ENCODE measurements at places on chromosomes 4 and X. TPM values are rescaled to one million over a fixed set of nuclear protein-coding genes. Genes with fewer than 3 reads are reported as not detected.

GRCh38 chr4:123536225-123536624, 139.6 kb downstream of the SPRY1 start:
- DNase-seq: no peak

GRCh38 chr4:82811838-82812341, 13.3 kb upstream of the SCD5 start:
- no peak for DNase-seq

DNA sequence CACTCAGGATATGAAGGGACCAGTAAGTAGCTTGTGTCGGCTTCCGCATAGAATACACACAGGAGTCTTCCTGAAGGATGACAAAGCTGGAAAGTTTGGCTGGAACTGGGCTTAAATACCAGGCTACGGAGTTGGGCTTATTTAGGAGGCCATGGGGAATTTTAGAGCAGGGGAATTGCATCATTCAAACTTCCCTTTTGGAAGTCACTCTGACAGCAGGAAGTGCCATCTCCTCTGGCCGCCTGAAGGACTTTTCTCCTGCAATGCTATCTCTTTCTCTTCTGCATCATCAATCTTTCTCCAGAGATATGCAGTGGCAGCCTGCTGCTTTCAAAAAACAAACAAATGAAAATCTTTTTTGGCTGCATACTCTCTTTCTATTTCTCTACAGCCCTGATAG, 48.4 kb upstream of the PAK3 start:
- DNase-seq: no peak

GRCh38 chrX:68252664-68253063, 180.6 kb downstream of the OPHN1 start:
- DNase-seq: no peak

- DNase-seq: no peak
Measured at GRCh38 chrX:790783-791360, 160.3 kb downstream of the SHOX start.

DNA sequence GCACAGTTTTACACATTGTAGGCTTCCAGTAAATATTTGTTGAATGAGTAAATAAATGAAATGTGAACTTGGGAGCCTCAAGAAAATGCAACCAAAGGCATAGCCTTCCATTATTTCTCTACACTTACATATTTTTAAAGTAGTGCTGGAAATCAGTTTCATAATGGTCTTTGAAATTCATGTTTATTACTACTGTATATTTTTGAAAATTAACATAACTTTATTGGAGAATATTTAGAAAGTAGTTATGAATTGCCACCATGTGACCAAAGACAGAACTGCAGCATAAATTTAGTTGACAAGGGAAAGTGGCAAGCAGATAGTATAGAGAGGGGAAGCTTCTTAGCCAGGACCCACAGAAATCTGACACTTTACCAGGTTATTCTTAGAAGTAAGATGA, 6.4 kb downstream of the TCEAL8 start:
- DNase-seq: no peak

- DNase-seq: no peak
Measured at GRCh38 chr4:53185869-53186585, 179.8 kb downstream of the SCFD2 start.

DNA sequence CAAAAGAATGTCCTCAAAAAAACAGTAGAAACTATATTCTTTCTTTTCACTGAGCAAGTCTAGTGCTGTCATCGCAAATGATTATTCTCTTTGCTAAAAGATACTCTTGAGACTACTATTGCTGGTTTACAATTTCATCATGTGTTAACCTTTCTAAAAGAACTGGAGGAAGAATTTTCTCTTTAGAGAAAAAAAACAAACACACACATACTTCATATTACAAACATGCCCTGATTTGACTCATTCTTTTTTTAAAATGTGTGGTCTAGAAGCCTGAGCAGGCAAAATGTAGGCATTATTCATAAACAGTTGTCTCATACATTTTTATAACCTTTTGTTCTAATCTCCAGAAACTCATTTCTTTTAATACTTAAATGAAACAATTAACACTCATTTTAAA, 60.6 kb upstream of the FAT4 start:
- DNase-seq: no peak

GRCh38 chr4:144969821-144970220, 128.2 kb downstream of the ANAPC10 start:
- no peak for DNase-seq

GRCh38 chr4:26223155-26223554, 97.7 kb upstream of the RBPJ start:
- no peak for DNase-seq

DNA sequence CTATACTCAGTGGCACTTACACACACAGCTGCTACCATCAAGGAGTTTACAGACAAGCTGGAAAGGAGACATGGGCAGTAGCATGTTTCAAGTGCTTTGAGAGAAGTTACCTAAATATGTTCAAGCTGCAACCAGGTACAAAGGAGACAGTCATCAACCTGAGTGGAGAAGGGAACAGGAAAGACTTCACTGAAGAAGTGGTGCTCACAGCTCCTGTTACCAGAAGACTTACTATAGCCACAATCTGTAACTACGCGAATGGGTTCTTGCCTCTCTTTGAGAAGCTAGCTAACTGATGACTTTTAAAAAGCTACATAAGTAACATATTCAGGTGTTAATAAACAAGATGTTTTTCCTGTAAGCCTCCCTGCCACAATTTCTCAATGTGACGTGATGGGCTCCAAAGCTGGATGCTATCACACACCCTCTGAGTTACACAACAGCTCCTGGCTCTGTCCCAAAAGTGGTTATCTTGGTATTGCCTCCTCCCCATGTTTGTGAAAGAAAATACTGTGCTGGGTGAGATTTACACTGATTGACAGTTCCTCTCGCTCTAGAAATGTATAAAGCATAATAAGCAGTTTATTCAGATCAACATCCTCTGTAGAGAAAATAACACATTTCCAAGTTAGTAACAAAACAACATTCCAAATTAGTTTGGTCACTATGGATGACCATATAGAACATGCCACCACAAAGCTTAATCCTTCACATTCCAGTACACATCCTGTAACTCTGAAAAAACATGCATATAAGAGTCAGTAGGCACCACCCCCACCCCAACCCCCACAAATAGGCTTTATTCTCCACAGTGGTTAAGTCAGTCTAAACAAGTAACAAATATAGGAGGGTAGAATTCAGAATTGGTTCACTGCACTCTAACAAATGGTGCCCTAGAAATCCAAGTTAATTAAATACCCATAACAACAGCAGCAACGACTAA, 81.8 kb downstream of the FRYL start:
- peak; percentile 78 for DNase-seq

DNA sequence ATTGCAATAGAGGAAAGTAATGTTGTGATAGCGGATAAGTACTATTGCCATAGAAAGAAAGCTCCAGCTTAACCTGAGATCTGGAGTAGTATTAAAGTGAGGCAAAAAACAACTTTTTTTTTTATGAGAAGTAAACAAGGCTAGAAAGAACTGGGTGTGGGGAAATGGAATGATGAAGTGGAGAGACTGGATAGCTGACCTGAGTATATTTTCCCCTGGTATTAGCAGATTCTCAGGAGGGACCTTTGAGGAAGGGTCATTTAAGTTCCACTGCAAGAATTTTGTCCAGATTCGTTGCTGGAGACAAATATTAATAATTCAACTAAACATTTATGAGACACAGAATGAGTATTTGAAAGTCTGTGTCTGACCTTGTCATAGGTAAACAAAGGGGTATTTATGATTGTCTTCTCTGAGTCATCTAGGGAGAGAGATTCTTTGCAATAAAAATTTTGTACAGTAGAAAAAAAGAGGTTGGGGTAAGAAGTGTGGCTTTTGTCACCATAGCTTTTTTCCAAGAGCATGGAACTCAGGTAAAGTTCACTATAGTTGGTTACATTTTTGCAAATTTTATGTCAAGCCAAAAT, 2095.9 kb downstream of the ARAP2 start:
- DNase-seq: no peak

DNA sequence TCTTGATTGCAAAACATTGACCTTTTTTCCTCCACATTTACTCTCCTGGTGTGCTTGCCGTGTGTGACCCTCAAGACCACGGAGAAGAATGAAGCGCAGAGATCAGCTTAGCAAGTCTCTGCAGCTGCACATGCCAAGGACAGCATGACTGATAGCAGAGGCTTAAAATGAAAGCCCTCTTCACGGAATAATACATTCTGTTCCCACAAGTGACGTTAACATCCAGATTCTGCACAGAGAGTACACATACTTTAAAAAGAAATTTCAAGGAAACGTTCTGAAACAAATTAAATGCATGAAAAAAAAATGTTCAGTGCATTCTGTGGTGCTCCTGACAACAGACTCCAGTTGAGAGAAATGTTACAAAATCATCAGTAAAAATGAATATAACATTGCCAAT, 60.9 kb downstream of the SLC7A11 start:
- DNase-seq: peak; percentile 45

DNA sequence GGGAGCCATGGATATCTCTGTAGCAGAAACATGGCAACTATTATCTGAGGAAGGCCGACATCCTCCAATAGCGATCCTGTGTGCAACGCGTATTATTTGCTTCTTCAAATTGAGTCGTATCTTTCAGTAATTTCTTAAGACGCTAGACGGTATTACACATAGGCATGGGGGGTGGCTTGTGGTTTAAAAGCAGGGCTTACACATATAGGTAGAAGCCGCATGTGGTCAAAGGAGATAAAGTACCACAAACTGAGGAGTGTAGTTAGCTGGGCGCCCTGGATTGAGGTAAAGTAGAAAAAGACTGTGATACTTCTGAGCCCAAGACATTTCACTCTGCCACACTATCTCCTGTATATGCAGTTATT, 94.6 kb downstream of the SORBS2 start:
- DNase-seq: no peak

- no peak for DNase-seq
Measured at GRCh38 chr4:48242511-48243195, 27.0 kb downstream of the TEC start.

Gene MAGEA8
- not detected for total RNA-seq

Gene MSX1
- total RNA-seq: 4.5 TPM

Gene WAS
- total RNA-seq: 9.1 TPM

Gene BEX1
- total RNA-seq: 8.9 TPM

Gene PCDH7
- total RNA-seq: 10.6 TPM

Gene ZDHHC15
- total RNA-seq: 3.2 TPM

Gene SHROOM4
- total RNA-seq: 8.3 TPM
